ENCODE measurements at places on chromosomes 2 and 18.

DNA sequence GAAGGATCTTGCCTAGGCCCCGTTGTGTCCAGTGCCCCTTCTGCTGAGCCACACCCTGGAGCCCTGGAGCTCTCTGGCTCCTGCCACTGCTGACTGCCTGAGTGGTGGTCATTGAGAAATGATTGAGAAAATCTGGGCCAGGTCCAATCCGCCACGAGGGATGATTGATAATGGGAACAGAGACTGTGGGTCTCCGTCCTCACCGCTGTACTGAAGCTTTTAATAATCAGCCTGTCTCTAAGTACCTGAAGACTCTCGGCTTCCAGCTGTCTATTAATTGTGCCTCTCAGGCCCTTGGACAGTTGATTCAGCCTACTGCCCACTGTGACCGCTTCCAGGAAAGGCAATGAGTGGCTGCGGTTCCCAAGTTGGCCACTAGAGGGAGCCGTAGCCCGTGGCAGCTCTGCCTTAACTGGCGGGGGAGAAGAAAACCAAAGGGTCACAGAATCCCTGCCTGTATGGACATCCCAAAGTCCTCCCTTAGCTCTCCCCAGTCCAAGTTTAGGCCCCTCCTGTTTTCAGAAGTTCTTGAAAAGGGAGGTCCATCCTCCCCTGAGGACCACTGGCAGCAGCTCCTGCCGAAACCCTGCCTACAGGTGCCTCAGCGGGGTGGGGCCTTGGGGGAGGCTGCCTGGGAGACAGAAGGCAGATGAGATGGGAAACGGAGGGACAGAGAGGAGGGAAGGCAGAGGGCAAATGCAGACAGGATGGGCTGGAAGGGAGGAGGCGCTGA is 213.6 kb downstream of the TNS1 start:
- DNase-seq: peak; percentile 41

DNA sequence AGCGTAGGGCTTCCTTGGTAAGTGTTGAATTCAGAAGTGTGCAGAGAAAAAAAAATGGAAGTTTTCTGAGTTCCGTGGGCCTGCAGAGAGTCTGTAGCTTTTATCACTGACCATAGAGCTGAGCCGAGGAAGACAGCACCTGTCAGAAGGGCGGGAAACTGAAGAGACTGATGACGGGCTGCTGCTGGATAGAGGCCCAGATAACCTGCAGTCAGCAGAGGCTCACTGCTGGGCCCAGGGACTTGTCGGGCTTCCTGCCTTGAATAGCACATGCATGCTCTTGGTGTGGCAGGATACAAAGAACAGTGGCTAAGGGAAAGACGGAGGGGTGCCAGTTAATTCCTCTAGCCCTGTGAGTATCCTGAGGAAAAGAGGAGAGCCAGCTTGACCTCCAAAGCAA is 166.4 kb downstream of the MGAT5 start:
- DNase-seq: no peak

DNA sequence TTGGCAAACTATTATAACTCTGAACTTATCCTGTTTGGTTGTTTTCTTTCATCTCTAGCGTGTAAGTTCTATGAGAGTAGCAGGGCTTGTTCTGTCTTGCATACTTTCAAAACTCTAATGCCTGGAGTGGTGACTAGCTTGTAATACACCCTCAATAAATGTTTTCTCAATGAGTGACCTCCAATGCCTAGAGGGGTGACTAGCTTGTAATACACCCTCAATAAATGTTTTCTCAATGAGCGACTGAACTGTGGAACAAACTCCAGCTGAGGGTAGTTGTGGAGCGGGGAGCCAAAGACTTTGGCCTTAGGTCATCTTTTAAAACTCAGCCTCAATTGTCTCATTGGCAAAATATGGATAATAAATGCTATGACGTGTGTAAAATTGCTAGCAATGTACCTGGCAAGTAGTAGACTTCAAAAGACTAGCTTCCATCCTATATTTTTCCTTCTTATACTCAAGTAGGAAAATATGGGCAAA is 1.8 kb downstream of the GPD2 start:
- DNase-seq: no peak

DNA sequence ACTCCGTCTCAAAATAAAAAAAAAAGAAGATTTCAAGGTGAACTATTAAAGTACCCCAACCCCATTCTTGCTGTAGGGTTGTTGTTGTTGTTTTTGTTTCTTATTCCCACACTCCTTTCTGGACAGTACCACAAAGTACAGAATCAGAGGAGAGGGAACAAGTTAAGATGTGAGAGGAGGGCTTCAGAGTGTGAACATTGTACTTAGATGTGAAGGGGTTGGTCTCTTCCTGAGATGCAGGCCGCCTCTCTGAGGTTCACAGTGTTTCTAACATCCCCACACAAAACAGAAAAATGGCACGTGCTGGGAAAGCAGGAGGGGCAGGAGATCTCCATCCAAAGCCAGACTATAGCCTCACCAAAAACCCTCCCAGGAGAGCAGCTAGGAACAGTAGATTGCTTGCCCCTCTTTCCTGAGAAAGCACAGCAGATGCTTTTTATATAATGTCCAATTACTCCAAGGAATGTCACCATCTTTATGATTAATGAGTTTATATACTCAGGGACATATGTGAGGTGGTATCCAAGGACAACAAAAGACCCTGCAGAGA is 22.6 kb downstream of the ADD2 start:
- DNase-seq: peak; percentile 29

- no peak for DNase-seq
Measured at GRCh38 chr2:173843526-173843925, 121.6 kb downstream of the SP3 start.

GRCh38 chr2:157302492-157303099 is 23.0 kb downstream of the ERMN start:
- peak; percentile 65 for DNase-seq

- peak; percentile 7 for DNase-seq
Measured at GRCh38 chr2:112181571-112182290, 43.5 kb downstream of the FBLN7 start.

DNA sequence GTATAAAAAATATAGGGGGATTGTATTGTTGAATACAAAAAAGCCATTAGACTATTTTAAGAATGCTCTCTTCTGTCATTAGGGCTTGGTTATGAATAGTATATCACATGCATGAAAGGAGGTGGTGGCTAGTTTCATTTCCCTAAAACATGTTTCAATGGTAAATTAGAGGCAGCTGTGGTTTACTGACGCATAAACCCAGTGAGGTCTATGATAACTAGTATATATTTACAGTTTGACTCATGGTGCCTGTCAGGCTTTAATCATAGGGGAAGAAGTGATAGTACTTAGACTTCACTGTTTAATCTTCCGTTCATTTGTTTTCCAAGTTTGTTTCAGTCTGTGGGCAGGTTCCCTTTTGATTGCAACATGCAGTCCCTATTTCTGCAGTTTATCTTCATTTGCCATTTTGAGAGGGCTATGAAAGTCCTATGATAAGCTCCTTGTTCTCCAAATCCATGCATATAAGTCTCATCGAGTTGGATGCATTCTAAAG is 55.1 kb upstream of the MAP4K3 start:
- no peak for DNase-seq

- DNase-seq: no peak
Measured at GRCh38 chr2:224729435-224729834, 13.3 kb upstream of the CCDC195 start.

- no peak for DNase-seq
Measured at GRCh38 chr2:9287400-9288045, 80.9 kb downstream of the ASAP2 start.

- DNase-seq: peak; percentile 76
Measured at GRCh38 chr18:64659196-64659595, 510.3 kb upstream of the LINC00305 start.

- DNase-seq: no peak
Measured at GRCh38 chr2:131966256-131966655, 195.5 kb downstream of the ANKRD30BL start.

GRCh38 chr2:72278046-72278445 is 130.4 kb upstream of the CYP26B1 start:
- no peak for DNase-seq

DNA sequence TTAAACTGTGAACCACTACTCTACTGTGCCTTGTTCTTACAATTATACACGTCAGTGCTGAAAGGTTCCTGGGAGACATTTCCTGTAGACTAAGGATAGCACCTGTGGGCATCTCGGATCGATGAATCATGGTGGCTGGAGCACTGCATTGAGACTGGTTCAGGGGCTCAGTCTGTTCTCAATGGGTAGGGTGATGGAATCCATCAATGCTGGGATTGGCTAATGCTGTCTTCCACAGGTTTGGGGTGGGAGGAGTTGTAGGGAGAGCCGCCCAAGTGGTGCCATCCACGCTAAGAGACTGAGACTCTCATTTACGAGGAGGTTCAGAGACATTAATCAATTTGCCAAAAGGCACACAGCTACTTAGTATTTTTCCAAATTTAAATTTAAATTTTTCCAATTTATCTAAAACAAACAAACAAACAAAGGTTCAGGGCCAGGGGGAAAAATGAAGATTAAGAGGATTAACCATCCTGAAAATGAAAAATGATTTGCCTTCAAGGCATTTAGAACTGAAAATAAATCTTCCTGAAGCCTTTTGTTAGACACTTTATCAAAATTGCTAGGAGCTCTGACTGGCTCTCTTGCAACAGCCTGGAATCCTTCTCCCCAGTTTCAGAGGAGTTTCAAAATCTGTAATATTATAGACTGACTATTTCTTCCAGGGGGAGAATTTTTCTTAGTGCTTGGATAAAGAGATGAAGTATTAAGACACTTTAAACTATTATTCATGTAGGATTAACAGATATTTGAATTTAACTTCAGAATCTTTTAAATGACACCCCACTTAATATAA is 359.2 kb downstream of the TGIF1 start:
- DNase-seq: no peak

- no peak for DNase-seq
Measured at GRCh38 chr18:13247506-13247905, 28.9 kb downstream of the LDLRAD4 start.

DNA sequence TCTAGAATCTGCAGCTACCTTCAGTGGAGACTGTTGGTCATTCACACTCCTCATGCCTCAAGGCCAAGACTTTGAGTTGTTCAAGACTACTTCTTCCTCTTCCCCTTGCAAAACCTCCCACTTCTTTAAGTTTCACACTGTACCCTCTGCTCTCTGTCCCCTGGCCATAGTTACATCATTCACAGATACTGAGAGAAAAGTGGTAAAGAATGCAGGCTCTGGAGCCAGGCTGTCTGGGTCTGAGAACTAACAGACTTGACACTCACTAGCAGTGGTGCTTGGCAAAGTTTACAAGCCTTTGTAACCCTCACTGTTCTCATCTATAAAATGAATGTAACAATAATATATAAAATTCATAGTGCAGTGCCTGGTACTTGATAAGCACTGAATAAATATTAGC is 61.8 kb downstream of the CDH20 start:
- DNase-seq: no peak
